ENCODE measurements at places on chromosomes 6 and 20. TPM values are rescaled to one million over a fixed set of nuclear protein-coding genes. Genes with fewer than 3 reads are reported as not detected.

The RBM24 gene
- total RNA-seq, result not detected

The GSTA4 gene
- 18.4 TPM for total RNA-seq

The C6orf132 gene
- total RNA-seq, result 16.9 TPM

- DNase-seq, result no peak
Measured at GRCh38 chr20:41428285-41428684, 61.7 kb upstream of the EMILIN3 start.

- DNase-seq, result no peak
Measured at GRCh38 chr6:35993150-35993549, 31.3 kb downstream of the SLC26A8 start.

DNA sequence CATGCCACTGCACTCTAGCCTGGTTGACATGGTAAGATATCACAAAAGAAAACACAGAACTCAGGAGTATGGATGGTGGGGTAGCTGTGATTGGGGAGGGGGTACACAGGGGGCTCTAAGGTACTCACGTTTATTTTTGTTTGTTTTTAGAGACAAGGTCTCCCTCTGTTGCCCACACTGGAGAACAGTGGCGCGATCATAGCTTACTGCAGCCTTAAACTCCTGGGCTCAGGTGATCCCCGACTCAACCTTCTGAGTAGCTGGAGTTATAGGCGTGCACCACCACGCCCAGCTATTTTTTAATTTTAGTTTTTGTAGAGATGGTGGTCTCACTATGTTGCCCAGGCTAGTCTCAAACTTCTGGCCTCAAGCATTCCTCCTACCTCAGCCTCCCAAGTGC is 29.3 kb downstream of the BCL2L1 start:
- no peak for DNase-seq

GRCh38 chr20:12276011-12276673 is 358.4 kb downstream of the BTBD3 start:
- DNase-seq, result no peak

DNA sequence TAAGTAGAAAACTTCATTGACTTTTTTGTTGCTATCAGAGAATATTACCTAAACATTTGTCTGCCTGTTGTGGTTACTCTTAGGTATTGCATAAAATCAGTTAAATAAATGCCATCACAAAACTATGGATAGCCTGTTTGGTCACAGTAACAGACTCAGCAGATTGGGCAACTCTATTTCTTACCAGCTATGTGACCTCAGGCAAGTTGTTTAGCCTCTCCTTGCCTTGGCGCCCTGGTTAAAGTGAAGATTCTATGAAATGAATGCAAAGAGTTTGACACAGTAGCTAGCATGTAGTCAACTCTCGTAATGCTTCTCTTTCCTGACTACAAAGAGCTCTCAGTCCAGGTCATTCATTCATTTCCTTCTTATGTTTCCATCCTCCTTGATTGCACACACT is 82.5 kb upstream of the ID4 start:
- DNase-seq, result no peak

DNA sequence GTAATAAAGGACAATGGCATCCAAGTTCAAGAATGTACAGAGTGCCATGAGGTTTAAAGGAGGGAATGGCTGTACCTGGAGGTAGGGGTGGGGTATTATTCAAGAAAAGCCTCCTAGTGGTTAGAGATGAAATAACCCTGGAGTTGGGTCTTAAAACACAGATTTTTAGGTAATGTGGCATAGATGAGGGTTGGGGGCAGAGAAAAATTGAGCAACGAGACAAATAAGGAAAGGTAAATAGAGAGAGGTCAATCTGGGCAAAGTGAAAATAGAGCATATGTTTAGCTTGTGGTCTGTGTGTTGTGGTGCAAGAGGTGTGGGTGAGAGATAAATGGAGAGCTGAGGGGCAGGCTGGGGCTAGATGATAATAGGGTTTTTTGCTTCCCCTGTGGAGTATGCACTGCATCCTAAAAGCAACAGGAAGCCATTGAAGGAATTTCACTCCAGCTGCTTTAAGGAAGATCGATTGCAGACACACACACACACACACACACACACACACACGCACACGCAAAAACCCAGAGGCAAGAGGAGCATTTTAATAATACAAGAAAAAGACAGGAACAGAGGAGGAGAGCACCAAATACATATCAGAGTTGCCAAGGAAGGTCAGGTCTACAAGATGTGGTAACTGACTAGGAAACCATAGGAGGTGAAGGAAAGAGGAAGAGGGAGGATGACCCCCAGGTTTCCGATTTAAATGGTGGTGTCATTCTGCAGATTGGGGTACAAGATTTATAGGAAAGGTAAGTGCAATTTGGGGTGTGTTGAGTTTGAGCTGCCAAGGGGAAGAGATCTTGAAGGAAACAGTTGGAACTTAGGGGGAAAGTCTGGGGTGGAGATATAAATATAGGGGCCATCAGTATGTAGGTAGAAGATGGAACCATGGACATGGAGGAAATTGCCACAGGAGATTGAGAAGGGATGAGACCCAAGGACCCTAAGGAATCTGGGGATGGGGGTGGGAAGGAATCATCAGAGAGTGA is 31.3 kb upstream of the ADGRF1 start:
- no peak for DNase-seq

GRCh38 chr6:16723402-16723801 is 37.9 kb downstream of the ATXN1 start:
- DNase-seq, result no peak

DNA sequence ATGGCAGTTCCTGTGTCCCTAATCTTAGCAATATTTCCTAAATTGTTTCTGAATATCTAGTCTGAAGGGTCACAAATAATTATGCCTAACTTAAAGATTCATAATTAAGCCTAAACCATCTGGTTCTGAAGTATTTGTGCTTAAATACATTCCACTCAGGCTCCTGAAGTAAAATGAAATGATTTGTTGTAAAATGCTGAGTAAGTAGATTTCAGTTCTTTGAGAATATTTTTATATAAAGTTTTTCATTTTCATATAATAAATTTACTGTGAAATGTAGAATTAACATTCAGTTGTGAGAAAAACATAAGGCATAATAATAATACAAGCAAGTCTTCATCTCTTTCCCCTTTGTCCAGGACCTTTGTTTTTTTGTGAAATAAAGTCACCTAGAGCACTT is 330.6 kb upstream of the IMPG1 start:
- no peak for DNase-seq

- DNase-seq, result no peak
Measured at GRCh38 chr6:55868771-55869479, 6.5 kb downstream of the BMP5 start.

Data from pancreas (tissue), 10 donors.